ENCODE measurements at places on chromosomes 16 and 17.

- peak; percentile 42 for DNase-seq
These were observed 56.9 kb upstream of the TEKT3 start for GRCh38 chr17:15398291-15398690.

DNA sequence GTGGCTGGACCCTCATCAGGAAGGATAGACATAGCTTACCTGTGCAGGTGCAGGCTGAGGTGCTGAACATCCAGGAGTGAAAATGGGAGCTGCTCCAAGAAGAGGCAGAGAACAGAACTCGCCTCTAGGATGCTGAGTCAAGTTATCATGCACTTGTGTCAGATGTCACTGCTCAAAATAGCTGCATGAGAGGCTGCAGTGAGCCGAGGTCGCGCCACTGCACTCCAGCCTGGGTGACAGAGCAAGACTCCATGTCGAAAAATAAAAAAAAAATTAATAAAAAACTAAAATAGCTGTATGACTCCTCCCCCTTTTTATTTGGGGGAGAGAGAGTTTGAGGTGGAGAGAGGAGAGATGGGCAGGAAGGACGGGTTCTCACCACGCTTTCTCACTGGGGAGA, 148.8 kb downstream of the FOXL1 start:
- no peak for DNase-seq

GRCh38 chr16:79472426-79472825, 128.1 kb downstream of the MAF start:
- no peak for DNase-seq

DNA sequence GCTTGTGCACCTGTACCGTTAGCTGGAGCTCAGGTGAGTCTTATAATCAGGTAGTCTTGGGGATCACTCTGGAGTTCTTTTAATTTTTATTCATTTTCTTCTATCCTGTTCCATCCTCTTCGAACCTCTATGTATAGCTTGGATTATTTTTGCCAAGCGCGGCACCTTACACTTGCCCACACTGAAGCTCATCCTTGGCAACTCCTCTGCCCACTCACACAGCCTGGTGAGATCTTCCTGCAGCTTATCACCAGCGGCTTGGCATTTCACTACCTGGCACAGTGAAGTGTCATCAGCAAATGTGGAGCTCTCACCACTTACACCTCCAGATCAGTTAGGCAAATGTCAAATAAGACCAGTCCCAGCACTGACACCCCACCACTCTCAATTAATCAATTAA, 116.7 kb downstream of the CACNG3 start:
- DNase-seq, result no peak

DNA sequence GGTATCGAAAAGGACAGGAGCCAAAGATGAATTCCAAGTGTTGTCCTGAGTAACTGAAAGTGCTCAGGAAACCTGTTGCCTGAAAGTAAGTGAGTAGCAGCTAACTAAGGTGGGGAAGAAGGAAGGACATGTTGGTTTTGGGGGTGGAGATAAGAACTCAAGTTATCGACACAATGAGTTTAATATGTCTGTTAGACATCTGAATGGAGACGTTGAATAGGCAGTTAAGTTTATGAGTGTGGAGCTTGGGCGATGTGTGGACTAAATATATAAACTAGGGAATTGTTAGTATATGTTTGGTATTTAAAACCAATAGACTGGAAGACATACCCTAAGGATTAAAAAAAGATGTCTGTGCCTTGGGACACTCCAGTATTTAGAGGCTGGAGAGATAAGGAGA, 82.7 kb upstream of the ASIC2 start:
- DNase-seq, result no peak

GRCh38 chr17:33895491-33895890, 359.6 kb upstream of the CCL2 start:
- no peak for DNase-seq

GRCh38 chr17:7711051-7711755, 6.2 kb downstream of the EFNB3 start:
- no peak for DNase-seq

- no peak for DNase-seq
These were observed 156.4 kb downstream of the PRKCA start for GRCh38 chr17:66458782-66459181.

GRCh38 chr17:2947996-2948550, 115.3 kb downstream of the OR1D5 start:
- DNase-seq, result no peak

GRCh38 chr17:78351449-78352006, 8.3 kb downstream of the SOCS3 start:
- DNase-seq, result no peak

- DNase-seq, result no peak
These were observed 511.9 kb upstream of the CDH8 start for GRCh38 chr16:62548095-62548494.

GRCh38 chr17:75673487-75673886, 6.3 kb downstream of the SAP30BP start:
- DNase-seq, result no peak

DNA sequence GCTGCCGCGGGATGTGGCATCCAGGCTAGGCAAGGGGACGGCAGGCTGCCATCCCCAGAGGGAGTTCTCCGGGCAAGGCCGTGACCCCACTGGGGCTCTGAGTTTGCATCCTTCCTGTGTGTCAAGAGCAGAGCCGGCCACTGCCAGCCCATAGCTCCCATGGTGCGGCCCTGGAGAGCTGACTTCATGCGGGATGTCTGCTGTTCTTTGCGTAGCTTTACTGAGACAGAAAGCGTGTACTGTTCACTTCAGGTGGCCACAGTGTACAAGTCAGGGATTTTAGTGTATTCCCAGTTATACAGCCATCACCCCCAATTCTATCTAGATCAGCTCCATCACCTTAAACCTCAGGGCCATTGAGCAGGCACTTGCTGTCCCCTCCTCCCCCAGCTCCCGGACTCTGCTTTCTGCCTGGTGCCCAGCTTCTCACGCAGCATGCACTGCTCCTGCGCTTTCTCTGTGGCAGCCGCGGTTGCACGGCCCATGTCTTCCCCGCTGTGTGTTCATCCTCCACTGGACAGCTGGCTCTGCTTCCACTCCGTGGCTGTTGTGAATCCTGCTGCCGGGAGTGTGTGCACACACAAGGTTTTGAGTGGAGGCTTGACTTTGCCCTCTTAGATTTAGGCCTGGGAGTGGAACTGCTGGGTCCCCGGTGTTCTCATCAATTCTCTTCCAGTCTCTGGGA, 71.2 kb downstream of the KLHDC4 start:
- no peak for DNase-seq

DNA sequence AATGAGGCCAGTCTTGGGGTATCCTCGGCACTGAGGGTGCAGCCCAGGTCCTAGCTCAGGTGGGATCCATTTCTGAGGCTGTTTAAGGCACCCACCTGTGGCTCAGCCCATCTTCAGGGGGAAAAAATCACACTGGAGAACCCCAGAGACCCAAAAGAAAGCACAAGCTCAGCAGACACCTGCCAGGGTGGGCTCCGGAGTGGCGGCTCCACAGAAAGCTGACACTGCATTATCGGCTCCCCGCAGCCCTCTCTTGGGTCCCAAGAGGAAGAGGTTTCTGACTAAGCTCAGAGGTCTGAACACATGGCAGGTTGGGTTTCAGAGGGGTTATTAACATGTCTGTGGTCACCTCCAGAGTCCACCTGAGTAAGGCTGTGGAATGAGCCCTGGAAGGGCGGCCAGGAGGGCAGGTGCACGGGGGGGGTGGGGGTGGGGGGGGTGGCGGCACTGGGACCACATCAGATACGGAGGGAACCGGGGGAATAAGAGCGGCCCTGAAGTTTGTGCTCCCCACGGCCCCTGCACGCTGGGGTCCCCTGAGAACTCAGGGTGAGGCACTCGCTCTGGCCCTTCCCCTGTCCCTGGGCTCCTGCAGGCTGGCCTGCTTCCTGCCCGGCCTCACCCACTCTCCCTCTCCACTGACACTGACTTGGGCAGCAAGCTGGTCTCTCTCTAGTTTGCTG, 79.5 kb downstream of the TIMM22 start:
- DNase-seq, result no peak

DNA sequence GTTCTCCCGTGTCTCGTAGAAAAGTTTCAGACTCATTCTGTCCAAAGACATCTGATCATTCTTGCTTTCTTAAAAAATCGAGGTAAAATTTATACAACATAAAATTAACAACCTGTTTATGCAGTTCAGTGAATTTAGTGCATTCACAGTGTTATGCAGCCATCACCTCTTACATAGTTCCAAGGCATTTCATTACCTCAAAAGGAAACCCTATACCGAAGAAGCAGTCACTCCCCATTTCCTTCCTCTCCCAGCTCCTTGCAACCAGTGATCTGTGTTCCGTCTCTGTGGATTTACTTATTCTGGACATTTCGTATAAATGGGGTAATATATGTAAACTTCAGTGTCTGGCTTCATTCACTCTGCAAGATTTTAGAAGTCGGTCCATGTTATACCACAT, 103.5 kb upstream of the HS3ST3A1 start:
- DNase-seq, result no peak

- DNase-seq, result no peak
These were observed 151.2 kb downstream of the CBLN1 start for GRCh38 chr16:49130397-49130796.

GRCh38 chr17:74243013-74243755, 29.8 kb downstream of the TTYH2 start:
- DNase-seq, result no peak
